Hematopoietic multipotent progenitor cell treated with erythropoietin and hydrocortisone succinate and interleukin-3 and kit ligand, for 4 days (in vitro differentiated cells): ENCODE measurements at places on chromosomes 3 and 15.

DNA sequence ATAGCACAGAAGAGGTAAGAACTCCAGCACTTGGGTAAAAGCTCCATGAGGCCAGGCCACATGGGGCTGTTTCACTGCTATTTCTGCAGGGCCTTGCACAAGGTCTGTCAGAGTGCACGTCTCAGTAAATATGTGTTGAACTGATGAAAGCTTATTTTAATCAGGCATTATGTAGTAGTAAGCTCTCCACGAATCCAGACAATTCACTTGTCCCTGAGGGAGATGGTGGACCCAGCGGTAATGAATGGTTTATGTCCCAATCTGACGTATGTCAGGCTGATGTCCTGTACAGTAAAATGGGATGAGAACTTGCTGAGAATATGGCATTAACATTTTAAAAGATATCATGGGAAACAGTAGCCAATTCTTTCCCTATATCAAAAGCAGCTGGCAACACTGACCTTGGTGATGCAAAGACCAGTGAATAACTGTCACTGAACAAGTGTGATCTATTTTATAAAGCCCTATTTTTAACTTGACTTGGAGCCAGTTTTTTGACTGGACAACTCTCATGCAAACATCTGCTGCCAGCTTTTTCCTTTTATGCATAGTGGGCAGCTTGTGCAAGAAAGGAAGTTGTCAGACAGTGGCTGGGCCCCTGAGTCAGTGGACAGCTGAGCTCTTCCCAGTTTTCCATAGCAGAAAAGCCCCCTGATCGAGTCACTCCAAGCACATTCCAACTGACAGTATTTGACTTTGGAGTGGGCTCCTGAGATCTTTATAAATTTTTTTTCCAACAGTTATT, 519.8 kb upstream of the MDFIC2 start:
- DNase-seq: no peak

DNA sequence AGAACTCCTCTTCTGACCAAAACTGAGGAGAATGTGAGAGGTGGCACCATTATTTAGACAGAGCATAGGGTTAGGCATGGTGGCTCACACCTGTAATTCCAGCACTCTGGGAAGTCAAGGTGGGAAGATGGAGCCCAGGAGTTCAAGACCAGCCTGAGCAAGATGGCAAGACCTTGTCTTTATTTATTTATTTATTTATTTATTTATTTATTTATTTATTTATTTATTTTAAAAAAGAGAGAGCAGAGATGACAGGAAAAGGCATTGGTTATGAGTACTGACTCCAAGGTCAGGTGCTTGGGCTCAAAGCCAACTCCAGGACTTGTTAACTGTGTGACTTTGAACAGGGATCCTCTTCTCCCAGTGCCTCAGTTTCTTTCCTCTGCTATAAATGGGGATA, 217.7 kb downstream of the MEX3B start:
- DNase-seq: no peak

DNA sequence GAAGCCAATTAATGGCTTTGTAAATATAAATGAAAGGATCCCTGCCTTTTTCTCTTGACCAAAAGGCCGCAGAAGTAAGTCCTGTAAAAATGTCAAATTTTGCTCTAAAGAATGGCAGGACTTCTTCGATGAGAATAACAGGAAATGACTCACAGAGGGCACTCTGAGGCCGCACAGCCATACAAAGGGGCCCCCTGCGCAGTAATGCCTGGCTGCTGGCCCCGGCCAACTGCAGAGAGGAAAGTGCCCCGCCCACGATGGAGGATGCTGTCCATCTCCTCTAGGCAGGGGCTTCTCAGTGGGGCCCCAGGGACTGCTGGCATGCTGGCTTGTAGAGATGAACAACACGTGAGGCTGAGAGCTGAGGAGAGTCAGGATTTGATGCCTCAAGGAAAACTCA, 18.1 kb upstream of the SCN10A start:
- peak; percentile 76 for DNase-seq

DNA sequence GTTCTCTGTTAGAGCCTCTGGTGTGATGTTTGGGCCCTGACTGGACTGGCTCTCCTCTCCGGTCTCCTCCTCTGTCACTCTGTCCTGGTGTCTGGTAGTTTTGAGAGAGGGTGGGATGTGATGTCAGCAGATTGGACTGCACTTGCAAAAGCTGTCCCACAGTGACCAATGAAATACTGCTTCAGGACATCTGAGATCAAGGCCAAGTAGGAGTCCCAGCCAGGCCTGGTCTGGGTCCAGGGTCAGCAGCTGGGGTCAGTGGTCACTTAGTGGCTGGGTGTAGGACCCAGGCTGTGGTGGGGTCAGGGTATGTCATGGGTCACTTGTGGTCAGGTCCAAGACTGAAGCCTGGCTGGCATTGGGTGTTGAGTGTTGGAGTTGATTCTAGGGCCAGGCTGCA, 20.9 kb downstream of the ALDH1L1 start:
- no peak for DNase-seq

DNA sequence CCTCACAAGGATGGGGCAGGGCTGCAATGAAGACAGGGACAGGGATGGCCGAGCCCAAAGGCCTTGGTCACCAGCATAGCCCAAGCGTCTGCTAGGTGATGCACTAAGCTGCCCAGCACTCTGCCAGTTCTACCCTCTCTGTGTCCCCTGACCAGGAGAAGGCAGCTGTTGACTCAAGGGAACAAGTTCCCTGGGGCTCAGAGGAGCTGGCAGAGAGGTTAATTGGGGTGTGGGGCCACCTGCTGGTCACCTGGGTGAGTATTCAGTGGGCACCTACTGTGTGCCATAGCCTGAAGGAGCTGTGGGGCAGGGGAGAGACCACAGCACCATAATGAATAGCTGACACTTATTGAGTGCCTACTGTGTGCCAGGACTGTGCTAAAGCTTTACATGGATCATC, 22.0 kb upstream of the DOCK3 start:
- peak; percentile 76 for DNase-seq

- peak; percentile 46 for DNase-seq
These were observed 11.9 kb downstream of the SMAD6 start for GRCh38 chr15:66713843-66714508.

DNA sequence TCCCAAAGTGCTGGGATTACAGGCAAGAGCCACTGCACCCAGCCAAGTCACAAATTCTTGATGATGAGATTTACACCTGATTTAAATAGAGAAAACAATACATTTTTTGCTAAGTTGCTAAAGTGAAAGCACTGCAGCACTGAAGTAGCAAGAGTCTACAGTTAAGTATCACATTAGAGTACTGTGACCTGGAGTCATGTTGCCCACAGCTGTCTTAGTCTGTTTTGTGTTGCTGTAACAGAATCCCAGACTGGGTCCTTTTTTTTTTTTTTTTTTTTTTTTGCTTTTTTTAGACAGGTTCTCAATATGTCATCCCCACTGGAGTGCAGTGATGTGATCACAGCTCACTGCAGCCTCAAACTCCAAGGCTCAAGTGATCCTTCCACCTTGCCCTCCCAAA, 23.2 kb upstream of the GNB4 start:
- no peak for DNase-seq

GRCh38 chr15:43511012-43511885, 6.2 kb upstream of the MAP1A start:
- DNase-seq: peak; percentile 73

- no peak for DNase-seq
These were observed 60.0 kb downstream of the MLH1 start for GRCh38 chr3:37053337-37053736.

GRCh38 chr3:195365371-195365770, 77.4 kb downstream of the ACAP2 start:
- DNase-seq: no peak

- peak; percentile 92 for DNase-seq
These were observed 757 bp downstream of the AVEN start for GRCh38 chr15:34038023-34038870.

DNA sequence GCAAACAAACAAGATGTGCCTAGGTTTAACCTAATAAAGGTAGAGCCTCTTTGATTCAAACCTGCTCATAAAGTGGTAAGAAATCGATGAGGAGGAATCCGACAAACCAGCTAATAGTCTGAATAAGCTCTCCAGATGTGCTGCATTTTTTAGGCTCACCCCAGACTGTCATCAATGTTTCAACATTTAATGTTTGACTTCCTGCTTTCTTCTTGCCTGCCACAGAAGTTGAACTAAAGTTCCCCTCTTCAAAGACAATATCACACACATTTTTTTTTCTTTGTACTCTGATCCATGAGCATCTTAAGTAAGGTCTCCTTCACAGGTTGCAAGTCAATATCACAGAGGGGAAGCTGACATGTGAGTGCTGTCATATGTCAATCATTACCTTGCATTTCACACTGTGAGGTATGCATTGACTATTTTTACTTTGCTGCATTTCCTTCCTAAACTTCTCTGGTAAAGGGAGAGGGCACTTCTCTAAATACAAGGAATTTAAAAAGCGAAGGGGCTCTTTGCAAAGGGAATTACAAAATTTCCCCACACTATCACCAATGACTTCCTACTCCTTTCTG, 172.3 kb upstream of the MCTP2 start:
- DNase-seq: peak; percentile 13

GRCh38 chr3:185807445-185808068, 17.3 kb downstream of the IGF2BP2 start:
- peak; percentile 41 for DNase-seq

DNA sequence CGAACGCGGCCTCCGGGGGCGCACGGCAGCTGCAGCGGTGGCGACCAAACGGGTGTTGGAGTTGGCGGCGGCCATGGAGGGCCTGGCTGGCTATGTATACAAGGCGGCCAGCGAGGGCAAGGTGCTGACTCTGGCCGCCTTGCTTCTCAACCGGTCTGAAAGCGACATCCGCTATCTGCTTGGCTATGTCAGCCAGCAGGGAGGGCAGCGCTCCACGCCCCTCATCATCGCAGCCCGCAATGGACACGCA, 725 bp downstream of the FEM1B start:
- no peak for DNase-seq

DNA sequence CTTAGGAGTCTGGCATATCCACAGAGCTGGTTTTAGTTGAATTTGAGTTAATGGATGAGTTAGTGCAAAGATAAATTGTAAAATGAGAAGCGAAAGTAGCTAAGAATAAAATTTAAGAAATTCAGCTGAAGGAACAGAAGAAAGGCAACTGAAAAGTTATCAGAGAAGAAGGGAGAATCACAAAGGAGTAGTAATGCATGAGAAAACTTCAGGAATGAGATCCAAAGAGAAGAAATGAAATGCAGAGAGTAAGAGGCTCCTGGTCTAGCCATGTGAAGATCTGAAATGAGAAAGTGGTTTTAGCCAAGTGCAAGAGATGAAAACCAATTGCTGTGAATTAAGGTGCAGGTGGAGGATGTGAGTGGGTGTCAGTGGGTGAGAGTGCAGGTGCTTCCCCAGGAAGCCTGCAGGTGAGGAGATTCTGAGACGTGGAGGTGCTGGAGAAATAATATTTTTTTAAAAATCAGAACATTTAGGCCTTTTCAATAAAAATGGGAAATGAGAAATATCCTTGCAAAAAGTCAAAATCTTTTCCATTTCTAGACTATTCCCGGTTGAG, 18.5 kb downstream of the KBTBD8 start:
- DNase-seq: no peak

DNA sequence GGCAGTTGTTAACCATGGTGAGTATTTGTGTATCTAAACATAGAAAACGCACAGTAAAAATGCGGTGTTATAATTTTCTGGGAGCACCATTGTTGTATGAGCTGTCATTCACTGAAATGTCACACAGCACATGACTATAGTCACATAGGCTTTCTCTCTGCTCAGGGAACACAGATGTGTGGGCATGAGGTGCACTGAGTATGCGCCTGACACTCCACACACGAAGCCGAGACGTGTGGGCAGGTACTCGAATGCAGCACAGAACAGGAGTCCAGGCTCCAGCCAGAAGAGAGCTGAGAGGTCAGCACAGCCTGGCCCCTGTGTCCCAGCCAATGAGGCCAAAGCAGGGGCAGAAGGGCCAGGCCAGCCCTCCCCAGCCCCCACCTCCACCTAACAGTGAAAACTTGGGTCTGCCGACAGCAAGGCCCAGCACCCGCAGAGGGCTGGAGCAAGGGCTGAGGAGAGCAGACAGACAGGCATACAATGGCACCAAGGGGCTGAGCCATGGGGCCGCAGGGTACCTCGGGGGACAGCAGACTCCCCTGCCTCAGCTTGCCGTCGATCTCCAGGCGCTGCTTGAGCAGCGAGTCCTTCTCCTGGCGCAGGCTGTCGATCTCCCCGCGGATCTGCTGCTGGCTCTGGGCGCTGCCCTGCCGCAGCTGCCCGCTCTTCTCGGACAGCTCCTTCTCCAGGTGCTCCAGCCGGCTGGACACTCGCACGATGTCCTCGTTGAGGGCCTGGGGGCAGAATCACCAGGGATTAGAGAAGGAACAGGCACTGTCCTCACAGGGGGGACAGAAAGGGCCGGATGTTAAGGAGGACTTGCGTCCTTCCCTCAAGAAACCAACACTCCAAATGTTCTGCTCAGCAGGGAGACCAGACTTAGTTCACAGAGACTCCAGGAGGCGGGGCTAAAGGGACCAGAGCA, 24.0 kb downstream of the KIF7 start:
- peak; percentile 23 for DNase-seq

GRCh38 chr3:15467227-15468181, 40.1 kb downstream of the EAF1 start:
- no peak for DNase-seq

GRCh38 chr3:196962930-196963630, 5.6 kb downstream of the PIGZ start:
- DNase-seq: no peak

GRCh38 chr15:81751256-81751655, 294.6 kb downstream of the MEX3B start:
- no peak for DNase-seq

GRCh38 chr3:37824954-37825328, 36.7 kb upstream of the CTDSPL start:
- no peak for DNase-seq

- no peak for DNase-seq
These were observed 667.0 kb downstream of the FHIT start for GRCh38 chr3:60584250-60584649.

GRCh38 chr3:129793942-129794310, 99.6 kb downstream of the TMCC1 start:
- DNase-seq: peak; percentile 94

DNA sequence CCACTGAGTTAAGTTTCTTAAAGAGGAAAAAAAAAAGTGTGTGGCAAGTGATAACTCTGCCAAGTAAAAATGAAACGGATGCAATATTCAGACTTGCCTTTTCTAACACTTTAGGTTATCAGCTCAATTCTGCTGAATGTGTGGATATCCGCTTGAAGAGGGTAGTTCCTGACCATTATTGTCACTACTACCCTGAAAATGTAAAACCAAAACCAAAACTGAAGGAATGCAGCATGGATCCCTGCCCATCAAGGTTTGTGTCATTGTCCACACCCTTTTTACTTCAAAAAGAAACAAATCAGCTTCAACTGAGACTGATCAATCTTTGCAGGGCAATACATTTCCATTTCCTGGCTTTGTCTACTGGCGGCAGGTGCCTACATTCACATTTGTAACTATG, 236.1 kb downstream of the ADAMTSL3 start:
- DNase-seq: no peak

DNA sequence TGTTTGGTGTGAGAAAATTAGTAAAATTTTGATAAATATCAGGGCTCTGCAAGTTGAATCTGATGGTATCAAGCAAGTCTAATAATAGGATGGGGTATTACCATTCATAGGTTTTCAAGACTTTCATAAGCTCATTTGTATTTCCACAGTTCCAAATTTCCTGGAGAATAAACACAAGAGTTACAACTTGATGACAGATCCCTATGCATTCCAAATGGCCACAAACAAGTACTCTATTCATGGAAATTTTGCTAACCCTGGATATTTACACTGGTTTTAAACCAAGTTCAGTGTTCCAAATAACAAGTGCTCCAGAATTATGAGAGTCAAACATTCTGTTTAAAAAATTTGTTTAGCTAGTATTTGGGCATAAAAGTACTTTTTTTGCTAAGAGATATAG, 75.0 kb upstream of the CNTN6 start:
- DNase-seq: no peak

GRCh38 chr15:40106203-40107161, 2.2 kb downstream of the BMF start:
- DNase-seq: peak; percentile 94
